Activated CD4-positive, alpha-beta T cell treated with anti-CD3 and anti-CD28 coated beads, Interleukin-2, amount 10 ng/mL, durations not matched to agents 24 days and 14 days (primary cell): ENCODE measurements at places on chromosomes 11 and 22.

DNA sequence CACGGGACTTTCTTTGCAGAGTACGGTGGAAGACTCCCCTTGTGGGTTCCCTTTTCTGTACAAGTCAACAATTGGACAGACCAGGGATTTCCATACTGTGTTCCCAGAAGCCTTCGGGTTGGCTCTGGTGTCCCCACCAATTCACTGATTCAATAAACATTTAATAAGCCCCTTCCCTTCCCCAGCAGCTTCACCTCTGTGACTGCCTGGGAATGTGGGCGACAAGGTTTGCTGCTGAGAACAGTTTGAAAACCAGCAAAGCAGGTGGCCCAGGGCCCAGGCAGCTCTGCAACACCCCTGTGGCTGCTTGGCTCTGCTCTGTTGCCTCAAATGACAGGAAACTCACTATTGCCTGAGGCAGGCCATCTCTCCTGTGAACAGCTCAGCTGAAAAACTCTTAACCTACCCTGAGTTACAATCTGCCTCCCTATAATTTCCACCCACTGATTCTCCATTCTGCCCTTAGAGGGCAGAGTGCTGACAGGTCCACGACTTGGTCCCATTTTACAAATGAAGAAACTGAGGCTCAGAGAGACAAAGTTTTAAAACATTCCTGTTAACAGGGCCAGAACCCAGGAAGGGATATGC lies 10.4 kb downstream of the ADORA2A start:
- DNase-seq = peak; percentile 75

DNA sequence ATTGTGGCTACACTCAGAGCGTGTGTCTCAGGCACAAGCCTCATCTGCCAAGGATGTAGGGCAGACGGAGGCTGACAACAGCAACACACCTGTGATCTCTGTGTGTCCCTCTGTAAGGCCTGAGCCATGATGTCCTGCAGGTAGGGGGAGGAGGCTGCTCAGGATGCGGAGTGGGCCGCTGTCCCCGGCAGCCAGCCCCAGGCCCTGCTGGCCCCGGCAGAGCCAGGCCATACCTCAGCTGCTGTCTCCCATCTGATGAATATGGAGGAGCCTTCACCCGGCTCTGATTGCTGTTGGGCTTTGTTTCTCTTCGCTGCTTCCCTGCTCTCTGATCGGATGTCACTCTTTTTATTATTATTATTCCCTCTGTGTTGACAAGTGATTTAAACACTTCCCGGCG lies 83.6 kb upstream of the NCAM1 start:
- DNase-seq = no peak

DNA sequence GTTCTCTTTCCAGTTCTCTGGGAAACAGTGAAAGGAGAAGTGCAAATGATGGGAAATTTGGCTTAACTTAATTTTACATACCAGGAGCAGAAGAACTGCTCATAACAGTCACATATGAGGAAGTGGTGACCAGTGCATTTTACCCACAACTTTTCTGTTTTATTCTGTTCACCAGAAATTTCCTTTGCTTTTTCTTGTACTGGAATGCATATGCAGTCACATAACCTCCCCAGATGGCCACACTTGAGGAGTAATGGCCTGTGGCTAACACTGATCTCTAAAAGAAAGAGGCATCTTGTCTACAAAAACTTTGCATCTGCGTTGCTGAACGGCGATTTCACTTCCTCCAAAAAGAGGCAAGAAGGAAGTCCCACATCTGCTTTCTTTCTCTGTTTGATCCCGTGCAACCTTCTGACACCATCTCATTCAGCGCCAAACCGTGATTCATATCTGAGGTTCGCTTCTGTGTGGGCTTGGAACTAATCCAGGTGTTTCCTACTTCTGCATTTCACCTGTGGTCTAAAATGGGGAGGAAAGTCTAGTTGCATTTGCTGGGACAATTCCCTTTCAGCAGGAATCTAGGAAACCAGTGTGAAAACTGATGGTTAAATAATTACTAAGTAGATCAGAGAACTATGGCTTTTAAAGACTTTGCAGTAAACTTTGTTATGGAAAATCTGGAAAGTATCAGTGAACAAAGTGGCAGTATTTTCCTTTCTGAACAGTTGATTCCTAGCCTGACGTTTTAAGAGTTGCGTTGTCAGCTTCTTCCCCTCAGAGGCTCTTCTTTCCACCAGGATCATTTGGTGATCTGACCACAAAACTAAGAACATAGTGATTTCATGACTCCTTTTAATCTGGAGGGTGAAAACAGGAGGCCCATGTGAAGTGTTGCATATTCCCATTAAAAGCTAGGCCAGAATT lies 4.2 kb upstream of the MPEG1 start:
- no peak for DNase-seq

GRCh38 chr11:125270106-125270505 lies 105.6 kb downstream of the PKNOX2 start:
- no peak for DNase-seq

DNA sequence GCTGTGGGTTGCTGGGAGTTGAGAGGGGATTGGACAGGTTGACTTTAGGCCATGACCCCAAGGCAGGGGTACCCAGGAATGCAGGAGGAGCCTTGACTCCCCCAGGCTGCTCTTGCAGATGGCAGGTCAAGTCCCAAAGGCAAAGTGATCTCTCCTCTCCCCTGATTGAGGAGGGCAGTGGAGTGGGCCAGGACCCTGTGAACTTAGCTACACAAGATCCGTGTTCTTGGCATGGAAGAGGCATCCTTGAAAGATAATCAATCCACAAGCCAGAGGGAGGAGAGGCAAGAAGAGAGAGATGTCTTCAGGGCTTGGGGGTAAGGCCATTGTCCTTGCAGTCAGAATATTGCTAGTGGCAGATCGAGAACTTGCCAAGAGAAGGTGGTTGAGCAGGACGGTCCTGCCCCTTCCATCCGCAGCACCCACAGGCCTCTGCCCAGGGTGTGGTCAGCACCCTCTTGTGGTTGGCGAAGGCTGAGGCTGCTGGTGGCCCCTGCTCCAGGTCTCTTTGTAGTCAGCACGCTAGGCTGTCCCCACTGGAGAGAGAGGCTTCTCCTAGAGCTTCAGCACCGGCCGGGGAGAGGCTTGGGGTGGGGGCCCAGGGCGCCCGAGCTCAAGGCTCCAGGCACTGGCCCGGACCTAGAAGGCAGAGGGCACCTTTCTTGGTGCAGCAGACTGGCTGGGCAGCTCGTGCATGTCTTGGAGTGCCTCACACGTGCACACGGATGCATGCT lies 45.4 kb downstream of the KCNC1 start:
- no peak for DNase-seq

GRCh38 chr11:31303644-31304180 lies 65.8 kb downstream of the DCDC1 start:
- no peak for DNase-seq

DNA sequence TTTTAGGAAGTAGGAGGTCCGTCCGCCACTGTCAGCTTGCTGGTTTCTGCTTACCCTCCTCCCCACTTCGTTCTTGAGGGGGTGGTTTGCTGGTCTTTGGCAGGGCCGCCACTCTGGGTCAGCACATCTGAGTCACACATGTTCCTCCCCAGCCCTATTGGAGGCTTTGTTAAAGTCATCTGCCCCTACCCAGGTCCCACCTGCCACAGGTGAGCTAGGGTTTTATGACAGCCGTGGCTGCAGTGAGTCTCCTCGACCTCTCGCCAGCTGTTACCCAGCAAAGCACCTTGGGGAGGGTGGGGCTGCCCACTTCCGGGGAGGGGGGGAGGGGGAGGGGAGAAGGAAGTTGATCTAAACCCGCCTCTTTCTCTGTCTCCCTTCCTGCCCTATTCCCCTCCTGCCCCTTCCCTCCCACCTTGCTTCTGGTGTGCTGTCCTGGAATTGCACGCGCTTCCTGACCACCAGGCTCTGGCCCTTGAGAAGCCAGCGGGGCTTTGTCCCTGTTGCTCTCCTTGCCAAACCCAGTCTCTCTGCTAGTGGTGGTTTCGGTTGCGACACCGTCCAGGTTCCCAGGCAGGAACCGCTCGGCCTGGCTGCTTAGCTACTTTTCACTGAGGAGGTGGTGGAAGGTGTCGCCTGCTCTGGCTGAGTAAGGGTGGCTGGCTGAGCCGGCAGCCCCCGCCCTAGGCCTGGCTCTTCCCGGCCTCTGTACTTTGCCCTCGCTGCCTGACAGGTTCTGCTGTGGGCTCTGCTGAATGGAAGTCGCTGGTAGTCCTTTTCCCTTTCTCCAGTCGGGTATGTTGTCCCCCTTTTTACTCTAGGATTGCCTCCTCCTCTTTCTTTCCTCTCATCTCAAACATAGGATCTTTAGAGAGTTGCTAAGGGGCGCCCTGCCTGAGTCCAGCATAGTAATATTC lies 28.5 kb downstream of the RCOR2 start:
- peak; percentile 89 for DNase-seq

DNA sequence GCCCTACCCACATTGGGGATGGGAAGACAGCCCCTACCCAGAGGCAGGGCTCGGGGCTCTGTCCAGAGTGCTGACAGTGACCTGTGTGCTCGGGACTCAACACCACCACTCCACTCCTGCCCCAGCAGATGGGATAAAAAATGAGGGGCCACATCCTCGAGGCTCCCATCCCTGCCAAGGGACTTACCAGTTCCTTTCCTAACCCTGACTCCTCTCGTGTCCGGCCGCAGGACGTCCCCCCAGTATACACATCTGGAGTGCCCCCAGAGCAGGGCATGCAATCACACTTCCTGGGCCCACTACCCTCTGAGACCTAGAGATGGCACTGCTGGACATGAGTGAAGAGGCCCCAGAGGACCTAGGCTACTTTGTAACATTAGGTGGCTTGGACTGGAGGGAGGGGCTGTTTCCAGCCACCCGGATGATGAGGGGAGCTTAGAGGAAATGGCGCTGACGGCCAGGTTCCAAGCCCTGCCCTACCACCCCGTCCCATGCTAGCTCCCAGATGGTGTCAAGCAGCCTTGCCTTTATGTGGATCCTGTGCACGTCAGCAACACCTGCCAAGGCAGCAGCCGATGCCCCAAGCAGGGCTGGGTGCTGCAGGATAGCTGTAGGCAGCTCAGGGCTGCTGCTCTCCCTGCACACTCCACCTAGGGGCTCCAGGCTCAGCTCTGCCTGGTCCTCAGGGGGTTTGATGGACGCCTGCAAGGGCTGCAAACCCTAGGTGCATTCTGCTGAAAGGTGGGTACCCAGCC lies 86.6 kb downstream of the DGCR2 start:
- no peak for DNase-seq

DNA sequence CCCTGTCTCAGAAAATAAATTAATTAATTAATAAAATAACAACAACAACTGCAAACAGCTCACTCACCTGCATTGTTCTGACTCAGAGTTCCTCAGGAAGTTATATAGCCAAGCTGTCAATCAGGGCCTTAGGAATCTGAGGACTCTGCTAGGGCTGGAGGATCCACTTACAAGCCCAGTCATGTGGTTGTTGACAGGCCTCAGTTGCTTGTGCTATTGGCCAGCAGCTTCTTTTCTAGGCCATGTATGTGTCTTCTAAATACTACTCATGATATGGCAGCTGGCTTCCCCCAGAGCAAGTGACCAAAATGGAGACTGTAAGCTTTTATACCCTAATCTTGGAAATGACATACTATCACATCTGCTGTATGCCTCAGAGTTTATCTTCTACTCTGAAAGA lies 20.8 kb upstream of the ATP5MG start:
- no peak for DNase-seq

DNA sequence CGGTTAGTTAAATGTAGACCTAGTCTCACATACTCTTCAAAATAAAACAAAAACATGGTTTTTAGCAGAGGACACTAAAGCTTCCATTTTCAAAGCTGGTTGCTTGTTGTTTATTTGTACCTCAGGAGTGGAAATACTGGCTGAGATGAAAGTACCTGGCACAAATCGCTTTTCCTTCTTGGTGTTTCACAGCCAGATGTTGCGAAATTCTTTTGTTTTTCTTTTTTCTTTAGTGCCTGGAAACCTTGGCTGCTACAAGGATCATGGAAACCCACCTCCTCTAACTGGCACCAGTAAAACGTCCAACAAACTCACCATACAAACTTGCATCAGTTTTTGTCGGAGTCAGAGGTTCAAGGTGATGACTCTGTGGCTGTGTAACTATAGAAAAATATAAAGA lies 48.3 kb downstream of the KREMEN1 start:
- no peak for DNase-seq

GRCh38 chr22:25085930-25086901 lies 113.4 kb upstream of the CRYBB3 start:
- DNase-seq = peak; percentile 72

- no peak for DNase-seq
These were observed 6.0 kb downstream of the CSNK1E start for GRCh38 chr22:38311323-38311620.

DNA sequence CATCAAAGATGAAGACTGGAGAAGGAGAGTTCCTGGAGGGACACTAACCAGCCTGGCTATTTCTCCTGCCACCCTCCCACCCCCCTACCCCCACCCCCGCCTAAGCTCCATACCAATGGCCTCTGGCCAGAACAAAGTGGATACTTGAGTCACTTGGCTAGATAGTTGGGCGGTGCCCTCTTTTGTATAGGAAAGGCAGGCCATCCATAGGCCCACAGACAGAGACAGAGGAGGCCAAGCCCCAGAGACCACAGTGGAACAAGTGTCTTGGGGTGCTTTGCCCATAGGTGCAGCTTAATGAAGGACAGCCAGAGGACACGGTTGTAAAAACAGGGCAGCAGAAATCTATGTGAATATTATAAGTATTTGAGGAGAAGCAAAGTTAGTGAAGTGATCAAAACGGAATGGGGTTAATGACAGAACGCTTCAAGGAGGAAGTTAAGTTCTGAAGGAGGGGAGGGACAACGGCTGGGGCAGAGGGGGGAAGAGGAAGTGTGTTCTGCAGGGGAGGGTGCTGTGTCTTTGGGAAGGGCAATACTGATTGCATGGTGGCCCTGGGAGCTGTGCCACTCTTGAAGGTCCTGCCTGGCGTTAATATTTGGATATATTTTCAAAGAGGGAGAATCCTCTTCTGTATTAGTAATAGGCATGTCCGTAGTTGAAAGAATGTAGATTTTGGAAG lies 32.7 kb downstream of the FLI1 start:
- DNase-seq = peak; percentile 80

DNA sequence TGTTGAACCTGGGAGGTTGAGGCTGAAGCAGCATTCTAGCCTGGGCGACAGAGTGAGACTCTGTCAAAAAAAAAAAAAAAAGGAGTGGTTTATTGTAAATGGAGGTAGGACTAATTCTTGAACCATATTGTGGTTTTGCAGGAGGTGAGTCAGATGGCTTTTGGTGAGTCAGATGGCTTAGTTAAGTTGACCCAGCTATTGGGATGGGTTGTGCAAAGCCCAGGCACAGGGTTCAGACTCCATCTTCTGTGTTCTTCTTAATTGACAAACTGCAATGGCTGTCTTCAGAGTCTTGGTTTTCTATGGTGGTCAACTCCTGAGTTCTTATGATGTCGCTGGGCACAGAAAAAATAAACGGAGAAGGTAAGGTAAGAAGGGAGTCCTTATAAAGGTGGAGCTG lies 182.7 kb downstream of the ADAMTS15 start:
- DNase-seq = no peak

- no peak for DNase-seq
These were observed 103.2 kb upstream of the KIRREL3 start for GRCh38 chr11:127103586-127104388.

GRCh38 chr11:131598305-131598704 lies 227.9 kb downstream of the NTM start:
- DNase-seq = no peak

- no peak for DNase-seq
These were observed 4.6 kb downstream of the APOL4 start for GRCh38 chr22:36197065-36197440.
